ENCODE measurements at places on chromosomes 3 and 15. TPM values are rescaled to one million over a fixed set of nuclear protein-coding genes. Genes with fewer than 3 reads are reported as not detected.

The CLDN16 gene
- 0.06 TPM for total RNA-seq

The A4GNT gene
- not detected for total RNA-seq

The CNTN4 gene
- total RNA-seq, result not detected

The TMCO5A gene
- not detected for total RNA-seq

The ABI3BP gene
- 1.0 TPM for total RNA-seq

The PRR20G gene
- total RNA-seq, result not detected

The FBXW12 gene
- total RNA-seq, result not detected

The SAMD7 gene
- not detected for total RNA-seq

The ITIH1 gene
- not detected for total RNA-seq

The DPPA2 gene
- total RNA-seq, result not detected

The IL20RB gene
- total RNA-seq, result 1.2 TPM

The IL17RB gene
- 0.83 TPM for total RNA-seq

The CTDSPL gene
- 11.0 TPM for total RNA-seq

The CCK gene
- total RNA-seq, result 1.4 TPM

The MESP1 gene
- total RNA-seq, result 7.2 TPM

The SLC2A2 gene
- total RNA-seq, result not detected

The CLRN1 gene
- total RNA-seq, result not detected

The TTLL13 gene
- total RNA-seq, result 0.16 TPM

The TMEM108 gene
- total RNA-seq, result not detected

The CELF6 gene
- total RNA-seq, result 0.15 TPM

The C3orf20 gene
- not detected for total RNA-seq

The SLC15A2 gene
- 0.36 TPM for total RNA-seq

The AMOTL2 gene
- total RNA-seq, result 45.0 TPM

The MAP2K5 gene
- total RNA-seq, result 7.7 TPM

The GPR62 gene
- not detected for total RNA-seq

All from A549 treated with DMSO at 1 μM for 4 hours (cell line).